ENCODE measurements at places on chromosomes 16 and 17.

- no peak for DNase-seq
These were observed 89.2 kb upstream of the CDC42EP4 start for GRCh38 chr17:73400915-73401545.

DNA sequence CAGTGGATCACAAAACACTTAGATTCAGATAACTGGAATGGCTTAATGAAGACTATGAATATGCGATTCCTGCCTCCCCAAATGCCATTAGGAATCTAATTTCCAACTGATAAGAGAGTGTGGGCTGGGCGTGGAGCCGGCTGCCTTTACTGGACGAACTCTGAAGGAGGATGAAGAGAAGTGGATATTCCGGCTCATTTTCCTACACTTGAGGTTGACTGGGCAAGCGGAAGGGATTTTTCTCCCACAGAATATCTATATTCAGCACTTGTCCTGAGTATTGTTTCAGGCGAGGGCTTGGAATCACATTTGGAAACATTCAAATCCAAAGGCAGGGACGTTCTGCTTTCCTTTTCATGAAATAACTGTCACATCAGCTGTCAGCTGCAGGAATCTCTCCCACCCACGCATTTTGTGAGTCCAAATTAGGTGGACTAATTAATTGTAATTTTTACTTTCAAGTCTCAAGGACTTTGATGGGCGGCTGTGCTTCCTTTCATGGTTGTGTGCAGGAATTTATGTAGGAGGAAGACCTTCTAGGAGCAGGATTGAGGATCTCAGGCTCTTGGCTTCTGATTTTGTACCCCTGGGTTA is 138.5 kb downstream of the PITPNC1 start:
- DNase-seq = no peak

DNA sequence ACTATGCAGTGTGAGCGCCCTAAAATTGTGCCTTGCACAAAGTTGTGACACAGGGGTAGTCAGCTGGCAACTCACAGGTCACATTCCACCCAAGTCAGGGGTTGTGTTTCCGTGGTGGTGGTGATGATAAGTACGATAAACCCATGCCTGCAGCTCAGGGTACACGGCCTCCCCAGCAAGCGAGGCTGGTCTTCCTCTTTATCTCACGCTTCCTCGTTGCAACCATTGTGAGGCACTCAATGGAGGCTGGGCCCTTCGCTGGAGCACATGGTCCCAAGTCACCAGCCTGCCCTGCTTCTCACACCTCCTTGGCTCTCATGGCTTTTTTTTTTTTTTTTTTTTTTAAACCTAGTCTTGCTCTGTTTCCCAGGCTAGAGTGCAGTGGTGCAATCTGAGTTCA is 307.5 kb downstream of the CPPED1 start:
- DNase-seq = no peak

GRCh38 chr16:3879258-3879886 is 1.1 kb downstream of the CREBBP start:
- DNase-seq = peak; percentile 50

DNA sequence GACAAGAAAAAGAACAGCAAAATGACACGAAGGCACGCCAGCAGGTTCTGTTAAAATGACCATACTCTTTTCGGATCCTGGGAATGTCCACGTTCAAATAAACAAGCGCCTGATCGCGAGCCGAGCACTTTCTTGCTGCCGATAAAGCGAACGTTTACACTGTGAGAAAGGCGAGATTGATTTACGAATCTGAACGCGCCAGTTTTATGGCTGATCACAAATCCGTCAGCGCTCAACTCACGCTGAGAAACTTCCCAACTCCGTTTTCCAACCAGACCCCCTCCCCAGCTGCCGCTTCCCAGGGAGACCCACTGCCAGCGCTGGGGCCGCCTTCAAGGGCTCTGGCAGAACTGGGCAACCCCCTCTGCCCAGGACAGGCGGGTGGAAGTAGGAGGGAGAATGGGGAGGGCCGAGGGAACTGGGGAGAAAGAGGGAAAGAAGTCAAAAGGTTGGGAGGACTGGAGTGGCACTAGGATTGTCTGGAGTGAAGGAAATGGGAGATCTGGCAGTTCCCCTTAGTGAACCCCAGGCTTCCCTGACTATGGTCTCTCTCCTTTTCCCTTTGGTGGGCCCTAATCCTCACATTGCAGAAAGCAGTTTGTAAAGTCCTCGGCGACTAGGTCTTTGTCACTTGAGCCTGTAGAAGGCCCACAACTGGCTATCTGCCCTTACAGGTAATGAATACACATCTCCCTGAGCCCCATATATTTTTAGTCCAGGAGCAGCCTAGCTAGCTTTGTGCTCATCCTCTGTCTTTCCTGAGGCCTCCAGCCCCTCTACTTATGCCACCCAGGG is 6.9 kb downstream of the HOXB4 start:
- DNase-seq = no peak

GRCh38 chr17:18985475-18985874 is 19.1 kb downstream of the FAM83G start:
- no peak for DNase-seq

DNA sequence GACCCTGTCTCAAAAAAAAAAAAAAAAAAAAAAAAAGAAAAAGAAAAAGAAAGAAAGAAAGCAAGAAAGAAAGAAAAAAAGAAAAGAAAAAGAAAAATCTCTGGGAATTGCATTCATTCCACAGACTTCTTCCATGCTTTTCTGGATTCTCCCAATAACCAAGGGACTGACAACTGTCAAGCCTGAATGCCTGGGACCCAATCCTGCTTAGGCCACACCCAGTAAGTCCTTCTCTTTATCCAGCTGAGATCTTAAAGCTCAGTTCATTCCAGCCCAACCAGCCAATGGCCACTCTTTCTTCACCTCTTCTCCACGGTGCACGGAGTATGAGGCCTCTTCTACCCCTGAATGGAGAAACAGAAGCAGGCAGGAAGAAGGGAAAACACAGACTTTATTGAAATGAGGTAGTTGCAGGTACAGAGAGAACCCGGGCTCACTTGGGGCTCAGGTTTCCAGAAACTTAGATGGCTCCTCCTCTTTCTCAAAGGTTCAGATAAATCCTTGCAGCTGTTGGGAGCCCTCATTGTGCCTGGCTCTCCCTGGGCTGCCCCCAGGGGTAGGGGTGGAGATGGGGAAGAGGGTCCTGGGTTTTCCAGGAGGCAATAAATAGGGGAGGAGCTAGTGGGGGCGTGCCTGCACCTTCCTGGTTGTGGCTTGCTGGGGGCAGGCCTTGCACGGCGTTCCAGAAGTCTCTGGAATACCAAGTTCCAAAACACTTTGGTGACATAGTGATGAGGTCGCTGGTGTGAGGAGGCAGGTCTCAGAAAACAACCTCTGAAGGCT is 2.5 kb downstream of the HOXB1 start:
- no peak for DNase-seq

- DNase-seq = no peak
These were observed 29.3 kb downstream of the SREBF1 start for GRCh38 chr17:17807440-17807839.

DNA sequence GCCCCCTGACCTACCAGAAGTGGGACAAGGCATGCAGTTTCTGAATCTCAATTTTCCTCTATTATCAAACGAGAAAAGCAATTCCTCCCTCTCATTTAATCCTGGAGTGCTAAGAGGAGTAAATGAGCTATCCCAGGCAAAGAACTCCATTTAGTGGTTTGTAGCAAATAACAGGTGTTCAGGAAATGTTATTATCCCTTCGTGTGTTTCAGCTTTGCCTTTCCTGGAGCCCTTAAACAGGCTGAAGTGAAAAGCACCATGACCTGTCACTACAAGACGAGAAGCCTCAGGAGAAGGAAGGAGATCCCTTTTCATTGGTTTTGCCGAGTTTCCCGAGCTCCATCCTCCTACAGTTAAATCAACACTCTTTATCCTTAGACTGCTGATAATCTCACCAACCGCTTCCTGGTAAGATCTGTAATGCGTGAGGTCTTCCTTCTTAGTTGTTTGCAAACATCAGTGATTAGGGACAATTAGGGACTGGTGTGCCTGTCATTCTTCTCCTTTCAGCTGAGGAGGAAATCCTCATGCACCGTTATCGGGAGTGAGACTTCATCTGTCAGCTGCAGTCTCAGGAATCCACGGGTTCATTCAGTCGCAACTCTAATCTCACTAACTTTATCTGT is 30.8 kb upstream of the MYOCD start:
- no peak for DNase-seq

DNA sequence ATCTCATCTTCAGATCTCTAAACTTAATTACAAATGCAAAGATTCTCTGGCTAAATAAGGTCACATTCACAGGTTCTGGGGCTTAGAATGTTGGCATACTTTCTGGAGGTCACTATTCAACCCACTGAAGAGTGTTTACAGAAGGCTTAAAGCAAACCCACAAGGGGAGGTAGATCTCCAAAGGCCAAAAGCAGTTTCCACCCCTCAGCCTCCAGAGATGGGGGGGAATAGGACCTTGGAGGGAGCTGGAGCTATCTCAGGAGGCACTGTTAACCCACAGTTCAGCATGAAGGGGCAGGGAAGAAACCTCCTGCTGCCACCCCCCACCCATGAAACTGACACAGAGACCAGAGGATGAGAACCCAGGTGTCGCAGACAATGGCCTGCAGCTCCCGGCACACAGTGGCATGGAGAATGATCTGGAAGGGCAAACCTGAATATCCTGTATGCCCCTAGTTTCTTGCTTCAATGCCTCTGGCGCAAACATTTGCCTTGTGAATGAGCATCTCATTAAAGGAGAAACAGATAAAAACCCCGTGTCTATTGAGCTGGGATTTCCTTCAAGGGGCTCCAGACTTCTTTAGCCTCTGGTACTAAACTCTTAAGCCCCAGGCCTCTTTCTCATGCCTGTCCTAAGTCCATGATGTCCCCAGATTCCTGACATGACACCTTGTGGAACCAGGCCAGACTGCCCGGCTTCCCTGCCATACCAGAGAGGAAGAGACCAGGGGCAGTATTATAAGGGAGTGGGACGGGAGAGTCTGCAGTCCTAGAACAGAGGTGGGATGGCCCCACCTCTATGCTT is 103.1 kb upstream of the CDH5 start:
- no peak for DNase-seq

DNA sequence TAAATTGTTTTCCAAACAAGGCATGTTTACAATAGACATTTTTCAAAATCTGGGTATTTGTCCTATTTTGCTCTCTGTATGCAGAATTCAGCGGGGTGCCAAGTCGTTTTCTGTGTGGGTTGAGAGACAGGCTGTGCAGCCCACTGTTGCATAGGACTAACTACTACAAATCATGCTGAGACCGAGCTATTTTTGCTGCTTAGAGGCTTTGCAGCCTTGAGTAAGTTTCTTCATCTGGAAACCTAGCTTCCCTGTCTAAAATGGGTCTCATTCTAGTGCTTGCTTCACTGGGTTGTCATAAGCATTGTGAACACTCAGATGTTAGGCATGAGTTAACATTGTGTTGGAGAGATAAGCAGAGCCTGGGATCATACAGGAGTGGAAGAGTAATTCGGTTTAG is 1.3 kb downstream of the PRPSAP2 start:
- DNase-seq = no peak

- DNase-seq = no peak
These were observed 53.9 kb downstream of the GNAO1 start for GRCh38 chr16:56245197-56245596.

DNA sequence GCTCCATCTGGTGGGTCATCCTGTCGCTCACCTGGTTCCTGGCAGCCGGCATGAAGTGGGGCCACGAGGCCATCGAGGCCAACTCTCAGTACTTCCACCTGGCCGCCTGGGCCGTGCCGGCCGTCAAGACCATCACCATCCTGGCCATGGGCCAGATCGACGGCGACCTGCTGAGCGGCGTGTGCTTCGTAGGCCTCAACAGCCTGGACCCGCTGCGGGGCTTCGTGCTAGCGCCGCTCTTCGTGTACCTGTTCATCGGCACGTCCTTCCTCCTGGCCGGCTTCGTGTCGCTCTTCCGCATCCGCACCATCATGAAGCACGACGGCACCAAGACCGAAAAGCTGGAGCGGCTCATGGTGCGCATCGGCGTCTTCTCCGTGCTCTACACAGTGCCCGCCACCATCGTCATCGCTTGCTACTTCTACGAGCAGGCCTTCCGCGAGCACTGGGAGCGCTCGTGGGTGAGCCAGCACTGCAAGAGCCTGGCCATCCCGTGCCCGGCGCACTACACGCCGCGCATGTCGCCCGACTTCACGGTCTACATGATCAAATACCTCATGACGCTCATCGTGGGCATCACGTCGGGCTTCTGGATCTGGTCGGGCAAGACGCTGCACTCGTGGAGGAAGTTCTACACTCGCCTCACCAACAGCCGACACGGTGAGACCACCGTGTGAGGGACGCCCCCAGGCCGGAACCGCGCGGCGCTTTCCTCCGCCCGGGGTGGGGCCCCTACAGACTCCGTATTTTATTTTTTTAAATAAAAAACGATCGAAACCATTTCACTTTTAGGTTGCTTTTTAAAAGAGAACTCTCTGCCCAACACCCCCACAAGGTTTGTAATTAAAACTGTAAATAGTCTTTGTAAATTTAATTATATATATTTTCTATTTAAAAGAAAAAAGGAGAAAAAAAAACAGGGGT is 1.7 kb downstream of the FZD2 start:
- DNase-seq = no peak

GRCh38 chr17:13365331-13365730 is 236.4 kb downstream of the HS3ST3A1 start:
- DNase-seq = no peak

DNA sequence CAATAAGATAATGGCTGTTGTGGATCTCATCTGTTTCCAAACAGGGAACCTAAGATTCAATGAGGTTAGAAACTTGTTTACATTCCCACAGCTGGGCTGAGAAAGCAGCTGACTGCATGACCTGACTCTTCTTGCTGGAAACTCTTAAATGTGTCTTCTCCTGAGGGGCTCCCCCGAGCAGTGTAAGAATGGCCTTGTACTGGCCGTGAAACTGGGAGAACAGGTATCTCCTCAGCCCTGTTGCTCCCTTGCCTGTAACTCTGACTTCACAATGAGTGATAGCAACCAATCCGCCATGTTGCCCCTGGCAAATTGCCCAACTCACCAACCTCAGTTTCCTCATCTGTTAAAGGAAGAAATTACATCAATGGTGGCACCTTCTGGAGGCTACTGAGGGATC is 59.1 kb upstream of the CCL2 start:
- DNase-seq = no peak

DNA sequence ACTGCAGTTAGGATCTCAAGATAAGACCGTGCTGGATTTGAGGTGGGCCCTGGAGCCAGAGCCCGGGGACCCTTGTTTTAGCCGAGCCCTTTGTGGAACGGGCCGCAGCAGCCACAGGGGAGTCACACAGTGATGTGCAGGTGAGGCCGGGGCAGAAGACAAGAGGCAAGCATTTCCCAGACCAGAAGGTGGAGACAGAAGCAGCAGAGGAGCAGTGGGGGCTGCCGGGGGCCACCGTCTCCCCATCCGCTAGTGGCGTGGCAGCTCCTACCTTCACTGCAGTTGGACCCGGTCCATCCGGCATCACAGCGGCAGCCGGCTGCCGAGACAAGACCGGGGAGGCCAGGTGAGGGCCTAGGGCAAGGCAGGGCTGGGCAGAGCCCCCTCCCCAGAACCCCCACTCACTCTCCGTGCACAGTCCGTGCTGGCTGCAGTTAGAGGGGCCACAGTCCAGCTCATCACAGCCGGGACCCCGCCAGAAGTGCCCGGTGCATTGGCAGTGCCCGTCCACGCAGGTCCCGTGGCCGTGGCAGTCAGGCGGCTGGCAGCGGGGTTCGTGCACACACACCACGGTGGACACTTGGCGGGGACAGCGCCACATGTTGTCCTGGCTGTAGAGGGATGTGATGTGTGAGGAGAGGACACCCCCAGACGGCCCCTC is 6.0 kb downstream of the NAGPA start:
- no peak for DNase-seq

- DNase-seq = peak; percentile 62
These were observed 27.2 kb downstream of the SNX20 start for GRCh38 chr16:50653633-50654519.
